ENCODE measurements at places on chromosomes 7 and 10. TPM values are rescaled to one million over a fixed set of nuclear protein-coding genes. Genes with fewer than 3 reads are reported as not detected.

DNA sequence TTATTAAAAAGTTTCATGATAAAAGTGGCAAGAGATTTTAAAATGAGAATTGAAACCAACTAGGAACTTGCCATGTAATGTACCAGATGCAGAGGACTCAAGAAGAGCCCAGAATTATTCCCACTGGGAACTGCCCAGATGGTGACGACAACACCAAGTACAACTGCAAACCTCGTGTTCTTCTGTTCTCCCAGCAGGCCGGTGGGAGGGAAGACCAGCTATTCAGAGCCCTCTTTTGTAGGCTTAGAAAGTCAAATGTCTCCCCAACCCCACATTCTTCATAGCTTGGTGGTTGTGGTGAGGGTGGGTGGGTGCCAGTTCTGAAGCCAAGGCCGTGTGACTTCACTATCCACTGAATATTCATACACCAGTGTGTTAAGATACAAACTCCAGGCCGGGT, 54.3 kb upstream of the ITGB1 start:
- DNase-seq, result no peak

GRCh38 chr7:36191292-36191920, 38.4 kb downstream of the EEPD1 start:
- no peak for DNase-seq

DNA sequence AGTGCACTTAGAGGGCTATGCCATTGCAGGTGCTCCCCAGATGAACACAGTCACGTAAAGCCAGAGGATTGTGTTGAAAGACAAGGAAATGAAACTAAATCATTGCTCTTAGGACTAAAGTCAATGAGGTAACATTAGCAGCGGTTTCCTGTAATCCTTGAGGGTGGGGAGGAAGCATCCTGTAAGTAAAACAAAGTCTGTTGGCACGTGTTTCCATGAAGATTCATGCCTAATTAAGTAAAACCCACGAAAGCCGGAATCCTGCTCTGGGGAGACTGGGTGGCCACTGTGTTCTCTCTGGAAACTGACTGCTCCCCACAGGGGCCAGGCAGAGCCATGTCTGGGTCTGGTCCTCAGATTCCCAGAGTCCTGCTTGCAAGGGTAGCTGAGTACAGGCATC, 18.3 kb downstream of the STEAP1B start:
- no peak for DNase-seq

GRCh38 chr10:33594475-33594874, 260.0 kb upstream of the NRP1 start:
- DNase-seq, result no peak

- no peak for DNase-seq
These were observed 47.2 kb downstream of the GSAP start for GRCh38 chr7:77368974-77369373.

DNA sequence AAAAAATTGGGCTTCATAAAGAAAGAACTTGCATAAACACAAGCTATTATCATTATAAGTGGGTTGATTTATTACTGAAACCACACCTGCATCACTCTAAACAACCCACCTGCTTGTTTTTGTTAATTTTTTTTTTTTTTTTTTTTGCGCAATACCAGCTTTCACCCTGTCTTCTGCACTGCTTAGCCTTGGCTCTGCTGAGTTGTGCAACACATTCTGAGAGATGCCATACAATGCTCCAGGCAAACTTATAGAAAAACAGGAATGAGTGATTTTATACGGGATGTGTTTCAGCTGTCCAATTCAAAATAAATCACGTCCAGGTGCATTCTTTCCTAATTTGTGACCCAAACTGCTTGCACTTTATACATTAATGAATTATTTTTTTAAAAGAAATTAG, 923.6 kb downstream of the GATA3 start:
- DNase-seq, result no peak

- no peak for DNase-seq
These were observed 28.6 kb downstream of the TNS3 start for GRCh38 chr7:47553309-47553708.

GRCh38 chr7:121163699-121164098, 165.1 kb upstream of the WNT16 start:
- DNase-seq, result no peak

DNA sequence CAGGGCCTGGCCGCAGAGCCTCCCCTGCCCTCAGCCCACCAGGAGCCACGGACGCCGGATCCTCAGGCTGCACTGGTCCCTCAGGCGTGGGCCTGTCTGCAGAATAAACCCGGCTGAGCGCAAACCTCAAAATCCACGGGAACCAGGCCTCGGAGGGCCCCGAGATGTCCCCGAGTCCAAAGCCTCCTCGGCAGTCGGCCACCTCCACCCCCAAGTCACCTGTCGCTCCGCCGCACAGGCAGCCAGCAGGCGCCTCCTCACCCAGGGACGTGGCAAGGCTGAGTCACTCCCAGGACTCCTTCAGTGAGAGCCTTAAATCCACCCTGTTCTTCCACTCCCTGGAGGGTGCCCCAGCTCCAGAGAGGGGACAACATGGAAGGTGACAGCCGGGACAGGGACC, 33.2 kb downstream of the STK32C start:
- no peak for DNase-seq

DNA sequence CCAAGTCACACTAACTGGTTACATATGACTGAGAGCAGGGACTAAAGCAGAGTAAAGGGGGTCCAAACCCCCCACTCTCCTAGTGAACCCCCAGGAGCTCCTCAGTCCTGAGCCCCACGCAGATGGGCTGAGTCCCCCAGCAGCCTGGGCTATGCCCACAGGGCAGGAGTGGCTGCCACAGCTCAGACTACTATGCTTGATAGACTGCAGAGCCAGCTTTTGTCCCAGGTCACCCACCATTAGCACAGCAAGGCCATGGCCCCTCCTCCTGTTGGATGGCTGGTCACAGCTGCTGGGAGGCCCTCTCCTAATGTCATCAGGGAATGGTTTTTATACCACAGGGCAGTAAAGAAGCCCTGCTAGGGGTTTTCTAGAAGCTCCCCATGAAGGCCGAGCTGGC, 46.3 kb upstream of the FGFR2 start:
- DNase-seq, result no peak

GRCh38 chr10:129936923-129937300, 27.2 kb downstream of the EBF3 start:
- DNase-seq, result no peak

PNLIP gene
- total RNA-seq, result 0.11 TPM

CYP3A4 gene
- total RNA-seq, result 0.11 TPM

AS3MT gene
- total RNA-seq, result 10.7 TPM

HOXA13 gene
- total RNA-seq, result 0.10 TPM

FAM237B gene
- not detected for total RNA-seq

FAM149B1 gene
- 39.5 TPM for total RNA-seq

WDFY4 gene
- 3.8 TPM for total RNA-seq

All from spinal cord (tissue), 10 donors.